ENCODE measurements at places on chromosomes 7 and 10.

DNA sequence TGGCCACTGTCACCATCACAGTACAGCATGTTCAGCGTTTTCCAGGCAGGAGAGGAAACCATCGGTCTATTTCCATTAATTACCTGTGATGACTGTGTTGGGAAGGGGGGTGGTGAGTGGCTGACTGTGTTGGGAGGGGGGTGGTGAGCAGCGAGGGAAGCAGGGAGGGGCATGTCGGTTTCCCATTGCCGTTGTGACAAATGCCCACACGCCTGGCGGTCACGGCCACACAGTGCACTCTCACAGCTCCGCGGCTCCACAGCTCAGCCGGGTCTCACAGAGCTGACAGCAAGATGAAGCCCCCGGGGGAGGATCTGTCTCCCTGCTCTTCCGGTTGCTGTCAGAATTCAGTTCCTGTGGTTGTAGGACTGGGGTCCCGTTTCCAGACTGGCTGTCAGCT is 39.0 kb downstream of the AP5Z1 start:
- DNase-seq = no peak

GRCh38 chr10:71774916-71775702 is 1.8 kb upstream of the VSIR start:
- DNase-seq = no peak

GRCh38 chr10:87618566-87619423 is 40.9 kb upstream of the PAPSS2 start:
- DNase-seq = no peak

- DNase-seq = no peak
Observed at GRCh38 chr10:20685462-20685861, 211.6 kb downstream of the NEBL start.

- peak; percentile 81 for DNase-seq
Observed at GRCh38 chr10:60148266-60148840, 241.3 kb downstream of the ANK3 start.

GRCh38 chr10:126639084-126639483 is 31.4 kb downstream of the C10orf90 start:
- no peak for DNase-seq

GRCh38 chr10:22853906-22854447 is 73.9 kb upstream of the ARMC3 start:
- DNase-seq = no peak

DNA sequence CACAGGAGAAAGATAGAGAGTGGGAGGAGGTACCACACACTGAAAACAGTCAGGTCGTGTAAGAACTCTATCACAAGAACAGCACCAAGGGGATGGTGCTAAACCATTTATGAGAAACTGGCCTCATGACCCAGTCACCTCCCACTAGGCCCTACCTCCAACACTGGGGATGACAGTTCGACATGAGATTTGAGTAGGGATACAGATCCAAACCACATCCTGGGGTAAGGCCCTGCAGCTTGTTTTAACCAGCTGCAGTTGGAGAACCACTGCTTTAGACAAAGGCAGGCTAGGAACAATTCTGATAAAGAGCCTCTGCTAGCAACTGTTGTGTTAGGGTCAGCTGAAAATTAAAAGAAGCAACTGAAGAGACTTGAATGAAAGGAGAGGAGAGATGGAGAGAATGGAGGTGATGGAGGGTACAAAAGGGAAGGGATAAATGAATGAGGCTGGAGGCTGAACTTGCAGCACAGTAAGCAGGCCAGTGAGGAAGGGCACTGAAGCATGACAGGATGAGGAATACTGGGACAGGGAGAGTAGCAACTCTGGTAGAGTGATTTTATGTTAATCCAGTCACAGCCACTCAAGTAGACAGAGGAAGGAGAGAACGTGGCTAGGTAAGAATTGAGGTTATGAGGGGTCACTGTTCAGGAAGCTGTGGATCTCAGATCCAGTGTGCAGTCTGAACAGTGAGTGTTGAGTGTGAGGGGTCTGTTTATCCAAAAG is 23.6 kb downstream of the MEST start:
- DNase-seq = no peak

DNA sequence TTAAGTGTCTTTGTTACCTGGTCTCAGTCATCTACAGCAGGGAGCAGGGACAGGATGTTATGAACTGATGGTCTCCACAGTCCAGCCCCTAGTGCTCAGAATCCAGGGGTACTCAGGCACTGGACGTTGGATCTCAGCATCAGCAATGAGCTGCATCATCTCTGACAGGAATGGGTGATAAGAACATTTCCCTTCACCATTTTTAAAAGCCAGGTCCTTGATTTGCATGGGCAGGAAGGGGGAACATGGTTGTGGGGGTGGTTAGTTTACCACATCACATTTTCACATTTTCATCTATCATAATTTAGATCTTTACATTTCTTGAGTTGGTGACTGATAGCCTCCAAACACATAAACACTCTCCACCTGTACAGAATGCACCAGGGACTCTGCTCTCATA is 427.8 kb upstream of the NPVF start:
- no peak for DNase-seq

DNA sequence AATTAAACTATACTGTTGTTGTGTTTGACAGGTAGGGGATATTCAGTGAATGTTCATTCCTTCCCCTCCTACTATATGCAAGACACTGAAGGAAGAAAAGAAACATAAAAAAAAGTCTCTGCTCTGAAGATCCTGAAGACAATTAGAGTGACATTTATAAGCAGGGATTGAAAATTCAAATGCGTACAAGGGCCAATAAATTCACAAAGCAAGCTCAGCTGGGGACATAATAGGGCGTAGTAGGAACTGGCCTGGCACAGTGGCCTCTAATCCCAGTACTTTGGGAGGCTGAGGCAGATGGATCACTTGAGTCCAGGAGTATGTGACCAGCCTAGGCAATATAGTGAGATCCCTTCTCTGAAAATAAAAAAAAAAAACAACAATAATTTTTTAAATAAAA is 104.9 kb upstream of the KMT2E start:
- no peak for DNase-seq

- DNase-seq = no peak
Observed at GRCh38 chr10:79023240-79024162, 45.3 kb upstream of the ZMIZ1 start.

- DNase-seq = no peak
Observed at GRCh38 chr7:147513451-147513850, 1077.1 kb upstream of the C7orf33 start.

DNA sequence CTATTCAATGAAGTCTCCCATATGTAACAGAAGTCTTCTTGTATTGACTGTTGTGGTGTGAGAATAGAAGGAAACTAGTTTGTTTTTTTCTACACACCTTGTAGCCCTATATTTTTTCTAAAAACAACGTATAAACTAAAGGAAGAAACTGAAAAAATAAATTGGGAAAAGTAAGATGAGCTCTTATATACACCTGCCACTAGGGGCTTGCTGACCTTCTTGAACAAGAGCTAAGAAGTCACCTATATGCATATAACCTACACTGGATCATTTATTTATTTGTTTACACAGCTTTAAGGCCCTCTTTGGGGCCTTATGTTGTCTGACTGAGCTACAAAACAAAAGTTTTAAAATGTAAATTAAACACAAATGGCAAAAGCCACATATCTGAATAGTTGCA is 383.0 kb downstream of the HPSE2 start:
- no peak for DNase-seq

- no peak for DNase-seq
Observed at GRCh38 chr10:132560241-132560731, 22.7 kb downstream of the INPP5A start.

- no peak for DNase-seq
Observed at GRCh38 chr7:148192491-148192890, 398.1 kb upstream of the C7orf33 start.

DNA sequence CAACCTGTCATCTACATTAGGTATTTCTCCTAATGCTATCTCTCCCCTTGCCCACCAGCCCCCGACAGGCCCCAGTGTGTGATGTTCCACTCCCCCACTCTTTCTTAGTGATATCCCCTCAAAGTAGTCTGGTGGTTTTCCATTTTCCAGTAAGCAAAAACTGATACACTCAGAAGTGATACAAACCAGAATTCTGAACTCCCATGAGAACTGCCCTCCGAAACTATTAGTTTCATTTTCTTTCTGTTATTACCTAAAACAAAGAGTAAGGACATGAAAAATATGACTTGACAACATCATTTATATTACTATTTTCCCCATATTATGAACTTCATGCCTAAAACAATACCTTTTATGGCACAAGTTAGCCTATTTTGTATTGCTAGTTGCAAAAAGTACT is 175.0 kb downstream of the OTUD1 start:
- no peak for DNase-seq

DNA sequence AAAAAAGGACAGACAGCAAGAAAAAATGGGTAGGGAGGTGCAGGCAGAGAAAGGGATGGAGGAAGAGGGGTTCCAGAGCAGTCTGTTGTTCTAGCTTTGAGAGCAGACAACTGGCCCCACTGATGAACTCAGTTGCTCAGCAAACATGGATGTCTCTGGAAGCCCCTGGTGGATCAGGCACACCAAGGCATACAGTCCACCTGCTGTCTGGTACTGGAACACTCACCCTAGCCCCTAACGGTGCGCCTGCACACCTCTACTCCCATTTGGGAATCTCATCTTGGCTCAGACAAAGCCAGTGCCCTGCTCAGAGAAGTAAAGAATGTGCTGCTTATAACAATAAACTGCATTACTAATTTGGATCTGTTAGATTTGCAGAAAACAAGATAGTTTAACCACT is 7.7 kb downstream of the MACROH2A2 start:
- DNase-seq = no peak

- no peak for DNase-seq
Observed at GRCh38 chr7:36406156-36406555, 16.5 kb downstream of the ANLN start.
